Stimulated activated memory B cell treated with anti-CD40 and anti-IgM and Interleukin-4, amounts not matched to agents 10 μg/mL and 1 μg/mL and 100 μg/mL, for 72 hours (primary cell): ENCODE measurements at places on chromosomes 3 and 15.

- no peak for ATAC-seq
Observed at GRCh38 chr3:130811557-130811956, 64.9 kb upstream of the PIK3R4 start.

GRCh38 chr15:66423149-66423548, 36.4 kb downstream of the MAP2K1 start:
- ATAC-seq = no peak

DNA sequence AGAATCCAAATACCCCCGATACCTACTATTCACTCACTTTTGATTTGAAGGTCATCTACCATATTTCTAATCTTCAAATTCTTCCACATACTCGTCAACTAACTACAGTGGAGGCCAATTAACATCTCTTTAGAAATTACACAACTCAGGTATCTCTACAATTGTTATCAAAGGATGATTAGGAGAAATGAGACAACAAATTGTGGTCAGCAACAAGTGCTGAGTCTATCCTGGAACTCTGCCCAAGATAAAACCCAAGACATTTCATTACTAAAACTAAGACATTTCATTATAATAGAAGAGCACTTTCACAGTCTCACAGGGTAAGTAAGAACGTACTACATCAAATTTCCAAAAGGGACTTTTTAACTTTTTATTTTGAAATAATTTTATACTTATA, 100.0 kb downstream of the TBC1D5 start:
- no peak for ATAC-seq

- ATAC-seq = peak; percentile 32
Observed at GRCh38 chr15:70095408-70096214, 2.1 kb downstream of the TLE3 start.

DNA sequence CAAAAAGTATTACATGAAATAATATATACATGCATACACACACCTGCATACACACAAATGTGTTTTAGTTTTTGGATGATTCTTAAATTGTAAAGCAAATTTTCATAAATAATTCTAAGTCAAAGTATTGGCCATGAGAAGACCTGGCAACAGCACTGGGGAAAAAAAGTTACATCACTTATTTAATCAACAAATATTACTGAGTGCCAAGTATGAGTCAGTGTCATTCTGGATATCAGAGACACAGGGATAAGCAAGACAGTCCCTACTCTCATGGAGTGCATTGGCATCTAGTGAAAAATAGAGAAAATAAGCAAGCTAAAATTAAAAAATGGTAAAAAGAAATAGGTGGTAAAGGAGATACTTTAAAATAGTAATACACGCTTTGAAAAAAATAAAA, 29.4 kb upstream of the GUCA1C start:
- no peak for ATAC-seq

- ATAC-seq = no peak
Observed at GRCh38 chr3:30952786-30953185, 58.3 kb upstream of the GADL1 start.
